ENCODE measurements at places on chromosomes 3 and 15. TPM values are rescaled to one million over a fixed set of nuclear protein-coding genes. Genes with fewer than 3 reads are reported as not detected.

GRCh38 chr3:139601191-139601961 is 61.8 kb upstream of the RBP1 start:
- H3K27ac ChIP-seq, result no peak overlapping the region
- no peak for DNase-seq
- no peaks in the 10 kb centered on the region for H3K27me3 ChIP-seq

- no peak overlapping the region for H3K27ac ChIP-seq
- H3K4me1 ChIP-seq, result no peaks in the 10 kb centered on the region
- H3K27me3 ChIP-seq, result no peaks in the 10 kb centered on the region
- DNase-seq, result no peak
Measured at GRCh38 chr3:78368636-78369345, 1328.9 kb downstream of the ROBO2 start.

DNA sequence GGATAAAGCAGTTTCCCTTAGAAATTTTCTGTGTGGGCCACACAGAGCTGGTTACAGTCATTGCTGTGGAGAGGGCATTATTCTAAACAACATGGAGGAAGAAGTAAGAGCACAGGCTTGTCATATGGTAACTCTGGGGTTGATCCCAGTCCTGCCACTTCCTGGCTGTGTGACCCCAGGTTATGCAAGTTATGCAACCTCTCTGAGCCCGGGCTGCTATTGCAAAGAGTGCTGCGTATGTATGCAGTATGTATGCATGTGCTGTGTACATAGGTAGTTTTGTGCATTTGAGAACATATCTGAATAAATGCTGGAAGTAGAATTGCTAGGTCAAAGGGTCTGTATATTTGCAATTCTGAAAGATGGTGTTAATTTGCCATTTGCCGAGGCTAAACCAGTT is 9.2 kb downstream of the SPSB4 start:
- H3K27me3 ChIP-seq, result no peaks in the 10 kb centered on the region
- no peak overlapping the region for H3K27ac ChIP-seq
- H3K36me3 ChIP-seq, result no peaks in the 10 kb centered on the region
- no peaks in the 10 kb centered on the region for H3K4me1 ChIP-seq

GRCh38 chr15:82159922-82160321 is 102.6 kb downstream of the EFL1 start:
- no peak overlapping the region for H3K4me3 ChIP-seq
- H3K27ac ChIP-seq, result no peak overlapping the region
- no peaks in the 10 kb centered on the region for H3K27me3 ChIP-seq
- no peak for DNase-seq
- H3K36me3 ChIP-seq, result peaks cover 12% of the 10 kb centered on the region

DNA sequence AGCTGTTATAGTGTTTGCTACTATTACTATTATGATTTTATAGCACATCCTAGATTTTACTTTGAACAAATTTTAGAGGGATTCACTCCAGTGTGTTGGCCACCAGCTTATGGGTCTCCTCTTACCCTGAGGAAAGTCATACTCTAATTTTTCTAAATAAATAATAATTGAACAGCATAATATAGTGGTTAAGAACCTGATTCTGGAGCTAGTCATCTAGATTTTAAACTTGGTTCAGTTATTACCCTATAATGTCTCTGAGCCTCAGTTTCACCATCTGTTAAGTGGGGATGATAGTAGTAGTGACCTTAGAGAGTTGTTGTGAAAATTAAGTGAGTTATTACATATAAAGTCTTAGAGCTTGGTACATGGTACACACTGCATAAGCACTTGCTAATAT is 30.7 kb upstream of the TOPAZ1 start:
- no peak overlapping the region for H3K4me3 ChIP-seq
- DNase-seq, result no peak
- no peaks in the 10 kb centered on the region for H3K4me1 ChIP-seq
- no peaks in the 10 kb centered on the region for H3K27me3 ChIP-seq
- H3K36me3 ChIP-seq, result no peaks in the 10 kb centered on the region
- H3K27ac ChIP-seq, result no peak overlapping the region

GRCh38 chr15:52653431-52653964 is 25.7 kb downstream of the ATOSA start:
- peaks cover 53% of the 10 kb centered on the region for H3K4me1 ChIP-seq
- H3K27me3 ChIP-seq, result no peaks in the 10 kb centered on the region
- H3K4me3 ChIP-seq, result no peak overlapping the region
- H3K36me3 ChIP-seq, result no peaks in the 10 kb centered on the region
- H3K27ac ChIP-seq, result peak overlapping the region; percentile 76
- DNase-seq, result no peak

- no peak overlapping the region for H3K27ac ChIP-seq
- peak; percentile 78 for DNase-seq
- H3K4me1 ChIP-seq, result no peaks in the 10 kb centered on the region
- no peaks in the 10 kb centered on the region for H3K36me3 ChIP-seq
- no peaks in the 10 kb centered on the region for H3K27me3 ChIP-seq
- H3K4me3 ChIP-seq, result no peak overlapping the region
Measured at GRCh38 chr3:38579551-38580449, 69.7 kb downstream of the SCN5A start.

GRCh38 chr15:50828610-50829206 is 63.2 kb upstream of the SPPL2A start:
- no peaks in the 10 kb centered on the region for H3K4me1 ChIP-seq
- no peak overlapping the region for H3K4me3 ChIP-seq
- H3K36me3 ChIP-seq, result no peaks in the 10 kb centered on the region
- H3K27me3 ChIP-seq, result no peaks in the 10 kb centered on the region
- DNase-seq, result no peak

- peak overlapping the region; percentile 92 for H3K4me3 ChIP-seq
- peaks cover 26% of the 10 kb centered on the region for H3K4me1 ChIP-seq
- H3K27ac ChIP-seq, result peak overlapping the region; percentile 94
- DNase-seq, result no peak
Measured at GRCh38 chr15:75578173-75578947, 755 bp downstream of the PTPN9 start.

- H3K36me3 ChIP-seq, result peaks cover 28% of the 10 kb centered on the region
- H3K27ac ChIP-seq, result no peak overlapping the region
- DNase-seq, result no peak
- H3K4me1 ChIP-seq, result no peaks in the 10 kb centered on the region
- H3K4me3 ChIP-seq, result no peak overlapping the region
- no peaks in the 10 kb centered on the region for H3K27me3 ChIP-seq
Measured at GRCh38 chr3:170137986-170138385, 43.5 kb downstream of the PHC3 start.

DNA sequence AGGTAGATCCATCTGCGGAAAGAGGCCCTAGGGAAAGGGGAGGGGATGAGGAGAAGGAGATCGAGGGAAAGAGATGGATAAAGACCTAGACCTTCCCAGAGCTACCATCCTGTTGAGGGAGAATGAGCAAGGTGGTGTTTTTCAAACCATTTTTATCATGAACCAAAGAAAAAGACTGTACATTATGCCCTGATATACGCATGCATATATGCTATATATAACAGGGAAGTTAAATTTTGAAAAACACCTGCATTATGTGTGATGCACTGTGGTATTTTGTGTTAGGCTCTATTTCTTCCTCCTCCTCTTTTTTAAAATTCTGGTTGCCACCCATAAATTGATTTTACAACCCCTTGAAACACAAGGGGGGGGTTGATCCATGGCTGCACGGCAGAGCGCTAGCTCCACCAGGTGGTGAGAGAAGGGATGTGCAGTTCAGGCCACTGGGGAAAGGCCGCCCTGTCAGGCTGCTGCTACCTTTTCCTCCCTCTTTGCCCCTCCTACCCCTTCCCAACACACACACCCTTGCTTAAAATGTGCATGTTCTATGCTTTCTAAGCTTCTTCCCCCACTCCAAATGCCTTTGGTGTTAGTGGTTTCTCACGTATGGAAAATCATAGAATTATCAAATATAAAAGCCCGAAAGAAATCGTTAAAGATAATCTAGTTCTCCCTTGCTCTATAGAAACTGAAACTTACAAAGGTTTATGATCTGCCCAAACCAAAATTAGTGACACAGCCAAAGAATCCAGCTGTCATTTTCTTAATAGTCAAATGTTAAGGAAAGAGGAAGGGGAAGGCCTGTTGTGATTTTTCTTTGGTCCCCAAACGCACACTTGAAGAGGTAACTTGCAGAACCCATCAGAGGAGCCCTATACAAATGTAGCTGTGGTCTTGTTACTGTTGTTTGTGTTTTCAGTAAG is 262.0 kb upstream of the UMPS start:
- no peaks in the 10 kb centered on the region for H3K36me3 ChIP-seq
- H3K27me3 ChIP-seq, result no peaks in the 10 kb centered on the region
- no peaks in the 10 kb centered on the region for H3K4me1 ChIP-seq
- no peak for DNase-seq
- no peak overlapping the region for H3K27ac ChIP-seq
- H3K4me3 ChIP-seq, result no peak overlapping the region

DNA sequence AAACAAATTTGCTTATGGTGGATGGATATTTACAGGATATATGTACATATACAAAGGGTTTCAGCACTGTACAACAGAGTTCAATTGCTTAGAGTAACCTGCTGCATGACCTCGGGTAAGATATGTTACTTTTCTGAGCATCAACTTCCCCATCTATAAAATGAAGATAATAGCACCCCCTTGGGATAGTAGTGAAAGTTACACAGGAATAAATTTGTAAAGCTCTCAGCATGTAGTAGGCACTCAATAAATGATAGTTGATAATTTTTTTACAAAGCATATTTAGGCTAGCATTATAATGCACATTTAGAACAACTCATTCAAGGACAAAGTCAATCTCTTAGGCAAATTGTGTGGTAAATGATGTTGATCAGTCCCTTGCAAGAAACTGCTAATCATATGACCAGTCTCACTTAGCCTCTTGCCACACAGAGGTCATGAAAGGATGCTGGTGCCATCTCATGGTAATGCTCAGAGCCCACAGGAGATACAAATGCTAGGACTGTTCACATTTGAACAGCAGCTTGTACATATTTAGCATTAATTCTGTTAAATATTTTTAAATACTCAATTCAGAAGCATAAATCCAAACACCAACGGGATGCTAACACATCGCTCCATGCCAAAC is 123.9 kb downstream of the MAGI1 start:
- H3K4me3 ChIP-seq, result no peak overlapping the region
- H3K27ac ChIP-seq, result no peak overlapping the region
- H3K36me3 ChIP-seq, result no peaks in the 10 kb centered on the region

DNA sequence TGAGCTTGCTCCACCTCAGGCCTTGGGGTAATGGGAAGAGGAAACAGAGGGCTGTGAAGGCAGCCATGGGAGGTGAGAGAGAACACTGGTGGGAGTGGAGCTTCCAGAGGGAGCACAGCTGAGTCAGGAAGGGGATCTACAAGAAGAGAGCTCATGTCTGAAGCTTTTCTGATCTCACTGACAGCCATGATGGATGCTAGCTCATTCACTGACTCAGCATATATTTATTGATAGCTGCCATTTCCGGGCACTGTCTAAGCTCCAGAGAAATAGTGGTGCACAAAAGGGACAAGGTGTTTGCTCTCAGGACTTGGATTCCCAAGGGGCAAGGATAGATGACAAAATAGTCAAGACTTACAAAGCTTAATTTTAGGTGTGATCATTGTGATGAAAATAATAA is 218.8 kb downstream of the CLSTN2 start:
- no peaks in the 10 kb centered on the region for H3K27me3 ChIP-seq
- no peaks in the 10 kb centered on the region for H3K36me3 ChIP-seq
- no peaks in the 10 kb centered on the region for H3K4me1 ChIP-seq
- H3K27ac ChIP-seq, result no peak overlapping the region

GRCh38 chr3:60657972-60658371 is 593.3 kb downstream of the FHIT start:
- H3K4me1 ChIP-seq, result no peaks in the 10 kb centered on the region
- DNase-seq, result no peak
- no peaks in the 10 kb centered on the region for H3K36me3 ChIP-seq
- no peak overlapping the region for H3K4me3 ChIP-seq

- peaks cover 6% of the 10 kb centered on the region for H3K4me1 ChIP-seq
- H3K4me3 ChIP-seq, result no peak overlapping the region
- DNase-seq, result no peak
Measured at GRCh38 chr3:61699622-61700021, 138.3 kb downstream of the PTPRG start.

DNA sequence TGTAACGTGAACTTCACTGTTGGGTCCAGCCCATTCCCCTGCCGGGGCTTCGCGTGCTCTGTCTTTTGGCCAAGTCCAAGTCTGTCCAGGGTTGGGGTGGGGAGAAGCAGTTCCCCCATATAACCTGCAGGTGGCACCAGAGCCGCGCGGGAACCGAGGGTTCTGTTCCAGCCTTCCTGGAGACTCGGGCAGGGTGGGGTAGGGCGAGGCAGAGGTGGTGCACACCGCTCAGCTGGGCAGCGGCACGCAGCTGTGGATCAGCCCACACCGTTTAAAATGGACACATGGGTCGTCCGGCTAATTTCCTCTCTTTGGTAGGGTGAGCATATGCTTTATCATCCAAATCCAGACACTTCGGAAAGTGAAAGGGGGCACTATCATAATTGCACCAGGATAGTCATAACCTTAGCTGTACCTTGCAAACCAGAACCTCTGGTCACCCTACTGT is 118.1 kb downstream of the TBC1D2B start:
- H3K4me1 ChIP-seq, result no peaks in the 10 kb centered on the region
- no peaks in the 10 kb centered on the region for H3K27me3 ChIP-seq
- DNase-seq, result no peak
- no peaks in the 10 kb centered on the region for H3K36me3 ChIP-seq
- no peak overlapping the region for H3K27ac ChIP-seq

DNA sequence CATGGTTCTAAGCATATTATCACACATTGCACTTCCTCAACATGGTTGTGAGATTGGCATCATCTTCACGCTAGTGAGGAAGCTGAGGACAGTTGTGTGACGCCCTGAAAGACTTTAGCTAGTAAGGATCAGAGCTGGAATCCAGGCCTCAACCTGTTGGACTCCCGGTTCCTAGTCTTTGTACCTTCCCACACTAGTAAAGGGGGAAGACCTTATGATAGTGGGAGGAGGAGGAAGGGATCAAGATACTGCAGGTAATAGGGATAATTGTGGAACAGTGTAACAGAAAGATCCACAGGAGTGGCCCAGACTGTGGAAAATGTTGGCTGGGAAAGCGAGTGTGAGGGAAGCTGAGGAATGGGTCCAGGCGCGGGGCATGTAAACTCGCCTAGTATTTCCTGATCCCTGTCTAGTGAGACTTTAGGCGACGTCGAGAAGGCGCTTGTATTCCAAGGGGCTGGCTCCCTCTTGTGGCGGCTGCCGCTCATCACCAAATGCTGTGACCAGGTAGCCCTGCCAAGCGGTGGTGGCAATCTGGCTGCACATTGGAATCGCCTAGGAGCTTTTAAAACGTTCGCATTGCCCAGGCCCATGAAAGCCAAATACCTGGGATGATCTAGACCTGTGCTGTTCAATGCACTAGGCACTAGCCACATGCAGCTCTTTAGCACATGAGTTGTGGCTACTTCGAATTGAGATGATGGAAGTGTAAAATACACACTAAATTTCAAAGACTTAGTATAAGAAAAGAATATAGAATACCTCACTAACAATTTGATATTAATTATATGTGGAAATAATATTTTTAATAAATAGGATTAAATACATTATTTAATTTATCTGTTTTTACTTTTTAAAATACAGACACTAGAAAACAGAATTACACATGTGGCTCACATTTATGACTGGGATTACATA is 38.8 kb upstream of the CLDN18 start:
- H3K4me1 ChIP-seq, result no peaks in the 10 kb centered on the region
- DNase-seq, result no peak
- no peaks in the 10 kb centered on the region for H3K27me3 ChIP-seq

GRCh38 chr3:41328926-41329325 is 129.6 kb downstream of the CTNNB1 start:
- DNase-seq, result no peak
- no peak overlapping the region for H3K27ac ChIP-seq
- no peaks in the 10 kb centered on the region for H3K36me3 ChIP-seq
- no peaks in the 10 kb centered on the region for H3K27me3 ChIP-seq

Gene IGDCC3
- total RNA-seq, result 0.49 TPM

Gene TXNRD3
- 7.1 TPM for total RNA-seq

Gene CSPG4
- 23.1 TPM for total RNA-seq

Gene B3GALNT1
- total RNA-seq, result 4.9 TPM

Gene ISLR2
- total RNA-seq, result 3.4 TPM
